ENCODE measurements at places on chromosomes 2 and 18.

- no peak for DNase-seq
These were observed 84.8 kb downstream of the OSBPL6 start for GRCh38 chr2:178279142-178279541.

- DNase-seq = peak; percentile 13
These were observed at the start of gene CAPG for GRCh38 chr2:85409845-85410583. Gene CAPG, minus strand, starts transcription at chr2:85410366. Its CDS starts 8,221 bp downstream, at chr2:85402145.

DNA sequence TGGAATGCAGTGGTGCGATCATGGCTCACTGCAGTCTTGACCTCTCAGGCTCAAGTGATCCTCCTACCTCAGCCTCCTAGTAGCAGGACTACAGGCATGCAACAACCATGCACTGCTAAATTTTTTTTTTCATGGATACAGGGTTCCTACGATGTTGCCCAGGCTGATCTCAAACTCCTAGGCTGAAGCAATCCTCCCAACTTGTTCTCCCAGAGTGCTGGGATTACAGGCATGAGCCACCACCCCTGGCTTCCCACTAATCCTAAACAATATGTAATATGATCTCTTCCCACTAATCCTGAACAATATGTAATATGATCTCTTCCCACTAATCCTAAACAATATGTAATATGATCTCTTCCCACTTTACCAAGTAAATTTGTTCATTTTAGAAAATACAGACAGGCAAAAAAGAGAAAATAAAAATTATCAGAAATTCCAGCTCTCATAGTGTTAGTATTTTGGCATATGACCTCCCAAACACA lies 33.7 kb upstream of the C18orf32 start:
- DNase-seq = no peak

- DNase-seq = no peak
These were observed 445.4 kb upstream of the DSEL start for GRCh38 chr18:67961701-67962440.

GRCh38 chr2:195458936-195459335 lies 198.1 kb upstream of the SLC39A10 start:
- DNase-seq = no peak

- no peak for DNase-seq
These were observed 84.1 kb downstream of the GLI2 start for GRCh38 chr2:120819720-120820210.

- no peak for DNase-seq
These were observed 12.2 kb downstream of the DGUOK start for GRCh38 chr2:73938718-73939352.

DNA sequence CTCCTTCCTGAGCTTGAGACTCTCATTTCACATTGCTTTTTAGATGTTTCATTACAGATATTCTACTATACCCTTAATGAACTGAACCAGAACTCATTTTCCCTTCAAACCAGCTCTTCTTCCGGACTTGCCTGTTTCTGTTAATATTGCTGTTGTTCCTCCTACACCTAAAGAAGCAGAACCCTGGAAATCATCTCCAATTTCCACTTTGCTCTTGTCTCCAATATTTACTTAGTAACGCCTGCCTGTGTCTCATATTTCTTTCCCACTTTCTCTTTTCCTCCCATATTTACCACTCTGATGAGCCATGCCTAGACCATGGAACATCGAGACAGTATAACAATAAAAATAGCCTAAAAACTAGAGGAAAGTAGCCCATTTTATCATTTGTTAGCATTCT lies 17.9 kb upstream of the GMCL1 start:
- DNase-seq = no peak

DNA sequence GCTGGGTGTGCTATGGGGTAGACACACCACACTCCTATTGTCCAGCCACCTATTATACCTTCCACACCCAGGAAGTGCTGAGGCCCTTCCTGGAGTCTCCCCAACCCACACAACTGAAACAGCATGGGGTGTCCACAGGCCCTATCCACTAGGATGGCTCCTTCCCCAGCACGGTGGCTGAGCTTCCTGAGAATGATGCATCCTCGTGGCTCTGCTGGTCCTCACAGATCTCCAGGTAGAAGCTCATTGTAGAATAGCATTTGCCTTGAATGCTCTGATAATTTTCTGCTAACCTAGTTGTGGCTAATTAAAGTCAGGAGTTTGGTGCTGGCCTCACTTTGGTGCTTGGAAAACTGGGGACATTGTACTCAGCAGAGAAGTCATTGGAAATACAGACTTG lies 182.6 kb downstream of the ANKRD30B start:
- DNase-seq = no peak

- DNase-seq = peak; percentile 52
These were observed 286.7 kb upstream of the VRK2 start for GRCh38 chr2:57759822-57760300.

- no peak for DNase-seq
These were observed 334.5 kb downstream of the ARHGAP15 start for GRCh38 chr2:143463719-143464118.

- DNase-seq = no peak
These were observed 190.4 kb downstream of the NCK2 start for GRCh38 chr2:105935063-105935462.
